Dermis blood vessel endothelial cell (primary cell): ENCODE measurements at places on chromosomes 1 and 21.

- DNase-seq, result peak; percentile 84
Observed at GRCh38 chr1:178037510-178038253, 56.2 kb upstream of the RASAL2 start.

- DNase-seq, result no peak
Observed at GRCh38 chr21:42147386-42148020, 71.4 kb upstream of the ABCG1 start.

DNA sequence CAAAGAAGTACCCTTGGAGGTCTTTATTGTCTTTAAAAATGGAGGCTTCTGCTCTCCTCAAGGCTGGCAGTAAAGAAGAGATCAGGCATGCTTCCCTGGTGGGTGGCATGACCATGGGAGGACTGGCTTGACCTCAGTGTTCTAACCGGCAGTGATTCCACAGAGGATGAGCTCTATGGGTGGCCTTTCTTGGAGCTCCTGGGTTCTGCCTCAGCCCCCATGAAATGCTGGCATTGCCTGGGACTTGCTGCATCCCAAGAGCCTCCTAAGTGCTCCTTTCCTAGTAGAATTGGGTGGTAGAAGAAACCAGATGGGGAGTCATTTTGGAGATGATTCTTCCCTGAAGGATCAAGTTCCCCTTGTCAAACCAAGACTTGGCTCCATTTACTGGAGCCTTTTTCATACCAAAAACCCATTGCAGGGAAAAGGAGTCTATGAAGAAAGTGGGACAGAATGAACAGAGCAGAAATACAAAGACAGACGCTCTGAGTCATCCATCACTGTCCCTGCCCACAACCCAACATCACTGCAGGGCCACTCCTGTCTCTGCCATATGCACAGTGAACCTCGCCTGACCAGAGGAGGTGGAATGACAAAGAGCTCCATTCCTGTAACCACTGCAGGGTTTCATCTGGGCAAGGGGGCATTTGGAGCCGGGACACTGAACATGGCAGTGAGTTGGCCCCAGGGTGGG lies 42.4 kb downstream of the RIMS3 start:
- DNase-seq, result no peak

GRCh38 chr21:45325206-45326168 lies 37.8 kb upstream of the POFUT2 start:
- no peak for DNase-seq

GRCh38 chr1:184051485-184052193 lies at the start of gene TSEN15:
Gene TSEN15, plus strand, starts transcription at chr1:184051730. Its CDS starts 26 bp downstream, at chr1:184051756.
- DNase-seq, result peak; percentile 84

DNA sequence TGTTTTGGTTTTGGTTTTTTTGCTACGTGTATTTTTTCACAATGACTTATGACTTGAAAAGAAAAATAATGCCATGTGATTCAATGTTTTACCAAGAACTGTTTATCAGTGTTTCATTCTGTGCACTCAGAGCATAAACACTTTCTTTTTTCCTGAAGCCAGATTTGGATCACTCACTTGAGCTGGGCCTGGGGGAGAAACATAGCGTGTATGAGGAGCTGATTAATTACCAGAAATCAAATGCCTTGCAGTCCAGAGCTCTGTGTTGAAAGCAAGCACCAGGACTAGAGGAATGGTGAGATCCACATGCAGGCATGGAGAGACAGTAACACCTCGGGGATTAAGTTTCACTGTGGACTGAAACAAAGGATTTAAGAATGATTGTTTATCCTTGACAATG lies 642.1 kb upstream of the ADGRL2 start:
- no peak for DNase-seq

DNA sequence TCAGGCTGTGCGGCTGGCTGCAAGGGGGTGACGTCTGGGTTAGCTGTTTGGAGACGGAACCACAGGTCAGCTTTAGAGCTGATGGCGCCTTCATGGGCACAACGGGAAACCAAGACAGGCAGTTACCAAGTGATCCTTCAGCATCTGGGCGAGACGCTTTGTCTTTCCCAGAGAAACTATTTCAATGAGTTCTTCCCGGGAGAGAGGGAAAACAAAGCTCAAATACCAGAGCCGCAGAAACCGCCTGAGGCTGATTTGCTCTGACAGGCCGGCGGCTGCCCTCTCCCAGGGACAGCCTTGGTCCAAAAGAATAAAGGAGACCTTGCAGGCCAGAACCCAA lies 76.5 kb downstream of the CD58 start:
- DNase-seq, result no peak

GRCh38 chr21:26769613-26770188 lies 75.5 kb downstream of the ADAMTS1 start:
- peak; percentile 61 for DNase-seq

- DNase-seq, result no peak
Observed at GRCh38 chr21:25062061-25062460, 545.2 kb downstream of the MRPL39 start.

DNA sequence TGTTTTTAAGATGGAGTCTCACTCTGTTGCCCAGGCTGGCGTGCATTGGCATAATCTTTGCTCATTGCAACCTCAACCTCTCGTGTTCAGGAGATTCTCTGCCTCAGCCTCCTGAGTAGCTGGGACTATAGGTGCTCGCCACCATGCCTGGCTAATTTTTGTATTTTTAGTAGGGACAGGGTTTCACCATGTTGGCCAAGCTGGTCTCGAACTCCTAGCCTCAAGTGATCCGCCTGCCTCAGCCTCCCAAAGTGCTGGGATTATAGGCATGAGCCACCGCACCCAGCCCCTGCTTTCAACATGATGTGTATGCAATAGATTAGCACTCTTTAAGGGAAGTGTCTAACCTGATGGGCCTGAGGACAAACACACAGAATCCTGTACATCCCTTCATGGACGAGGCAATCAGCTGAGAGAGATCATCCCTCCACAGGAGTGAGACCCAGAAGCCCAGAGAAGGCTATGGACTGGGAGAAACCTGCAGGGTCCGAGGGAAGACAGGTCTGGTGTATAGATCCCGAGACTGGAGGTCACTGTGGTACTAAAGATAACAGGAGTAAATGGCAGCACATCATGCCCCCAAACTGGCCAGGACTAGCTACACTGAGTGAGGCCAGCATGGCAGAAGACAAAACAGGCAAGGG lies 5.6 kb upstream of the DEGS1 start:
- DNase-seq, result no peak

DNA sequence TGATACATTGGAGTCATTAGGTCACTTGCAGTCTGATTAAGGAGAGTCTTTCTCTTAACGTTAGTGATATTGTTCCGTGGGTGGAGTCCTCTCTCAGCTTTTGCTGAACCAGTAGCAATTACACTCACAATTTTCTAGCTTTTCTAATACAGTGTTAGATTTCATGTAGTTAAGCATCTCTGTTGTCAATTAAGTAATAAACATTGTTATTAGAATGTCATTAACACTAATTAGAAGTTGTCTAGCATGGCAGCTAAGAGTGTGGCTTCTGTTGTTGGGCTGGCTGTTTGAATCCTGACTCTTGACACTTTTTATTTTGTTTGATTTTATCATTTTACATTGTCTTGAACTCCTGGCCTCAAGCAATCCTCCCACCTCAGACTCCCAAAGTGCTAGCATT lies 33.4 kb downstream of the FAAH start:
- DNase-seq, result no peak

- DNase-seq, result peak; percentile 68
Observed at GRCh38 chr21:42381347-42381984, 14.4 kb downstream of the TMPRSS3 start.

GRCh38 chr1:24203404-24203803 lies 16.3 kb upstream of the IFNLR1 start:
- no peak for DNase-seq

GRCh38 chr1:81801651-81802456 lies 1.1 kb downstream of the ADGRL2 start:
- DNase-seq, result peak; percentile 66

DNA sequence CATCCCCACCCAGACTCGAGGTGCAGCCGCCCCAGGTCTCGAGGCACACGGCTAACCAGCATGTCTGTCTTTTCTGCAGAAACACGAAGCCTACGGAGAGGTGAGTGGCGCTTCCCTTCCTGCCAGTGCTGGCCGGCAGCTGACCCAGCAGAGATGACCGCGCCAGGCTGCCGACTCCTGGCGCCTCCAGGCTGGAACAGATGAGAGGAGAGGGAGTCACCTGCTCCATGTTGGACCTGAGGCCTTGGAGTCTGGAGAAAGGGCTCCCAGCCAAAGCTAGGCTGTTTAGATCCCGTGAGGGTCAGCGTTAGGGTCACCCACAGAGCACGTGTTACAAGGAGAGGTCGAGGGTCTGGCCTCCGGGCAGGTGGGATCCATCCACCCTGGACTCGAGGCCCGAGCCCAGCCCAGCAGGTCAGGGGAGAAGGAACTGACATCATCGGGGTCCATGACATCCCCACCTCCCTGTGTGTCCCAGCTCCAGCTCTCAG lies 14.9 kb downstream of the COL6A2 start:
- DNase-seq, result no peak

- no peak for DNase-seq
Observed at GRCh38 chr1:223691121-223691520, 21.2 kb upstream of the CAPN2 start.

- DNase-seq, result no peak
Observed at GRCh38 chr1:158071138-158071537, 77.7 kb downstream of the KIRREL1 start.

DNA sequence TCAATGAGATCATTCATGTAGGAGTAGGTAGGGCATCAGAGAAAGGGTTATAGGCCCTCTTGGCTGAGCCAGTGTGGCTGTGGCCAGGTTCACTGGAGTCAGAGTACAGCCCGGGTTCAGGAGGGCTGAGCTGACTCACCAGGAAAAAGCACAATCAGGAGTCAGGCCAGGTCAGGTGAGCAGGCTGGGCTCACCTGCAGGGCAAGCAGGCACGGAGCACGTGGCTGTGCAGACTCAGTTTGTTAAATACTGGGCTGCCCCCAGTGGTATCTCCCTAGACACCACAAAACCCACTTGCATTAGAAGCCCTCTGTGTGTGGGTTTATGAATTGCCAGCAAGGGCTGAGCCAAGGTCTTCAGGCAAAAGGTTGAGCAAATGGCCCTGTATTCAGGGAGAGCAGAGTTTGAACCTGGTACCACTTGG lies 122.1 kb upstream of the SERBP1 start:
- DNase-seq, result no peak

GRCh38 chr1:168598892-168599291 lies 22.5 kb downstream of the XCL1 start:
- no peak for DNase-seq

- no peak for DNase-seq
Observed at GRCh38 chr1:155202731-155203515, 4.8 kb downstream of the THBS3 start.

DNA sequence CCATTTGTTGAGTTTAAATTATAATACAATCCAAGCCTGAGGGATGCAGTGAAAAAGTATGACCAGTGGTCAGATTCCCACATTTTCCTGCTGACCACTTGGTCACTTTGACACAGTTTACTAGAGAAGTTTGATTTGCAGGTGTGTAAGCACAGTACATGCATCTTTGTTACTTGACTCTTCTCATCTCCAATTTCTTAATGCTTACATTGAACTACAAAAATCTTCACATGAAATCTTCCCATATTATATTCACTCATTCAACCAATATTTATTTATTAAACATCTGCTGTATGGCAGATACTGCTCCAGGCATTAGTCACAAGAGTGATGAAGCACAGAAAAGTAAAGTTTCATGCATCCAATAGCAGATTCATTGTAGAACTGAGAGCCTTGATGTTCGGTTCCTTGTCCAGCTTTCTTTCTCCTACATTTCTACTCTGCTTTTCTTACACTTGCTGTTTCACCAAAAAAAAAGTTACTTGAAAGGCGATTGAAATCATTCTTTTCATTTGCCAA lies 211.7 kb downstream of the NFIA start:
- DNase-seq, result no peak

GRCh38 chr21:44923480-44924084 lies 2.9 kb upstream of the ITGB2 start:
- no peak for DNase-seq

- peak; percentile 74 for DNase-seq
Observed at GRCh38 chr1:157993147-157993917, at the start of gene KIRREL1. Gene KIRREL1, plus strand, starts transcription at chr1:157993645. Its CDS starts 32 bp downstream, at chr1:157993677.

DNA sequence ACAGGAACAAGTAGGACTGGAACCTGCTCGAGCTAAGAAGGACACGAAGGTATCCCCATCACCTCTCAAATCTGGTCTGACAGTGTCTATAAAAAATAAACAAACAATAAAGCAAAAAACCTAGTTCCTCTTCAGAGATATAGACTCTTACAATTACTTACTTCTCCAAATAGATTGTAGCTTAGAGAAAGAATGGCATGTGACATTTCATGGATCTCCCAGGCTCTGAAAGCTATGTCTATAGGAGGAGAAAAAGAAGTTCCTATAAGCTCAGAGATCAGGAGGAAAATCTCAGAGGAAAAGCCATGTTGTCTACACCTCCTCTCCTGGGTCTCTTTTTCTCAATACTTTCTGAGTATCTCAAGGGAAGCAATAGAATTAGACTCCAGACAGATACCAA lies 12.3 kb upstream of the OR10J5 start:
- DNase-seq, result no peak

GRCh38 chr1:112371775-112372174 lies 24.2 kb upstream of the CTTNBP2NL start:
- DNase-seq, result no peak

DNA sequence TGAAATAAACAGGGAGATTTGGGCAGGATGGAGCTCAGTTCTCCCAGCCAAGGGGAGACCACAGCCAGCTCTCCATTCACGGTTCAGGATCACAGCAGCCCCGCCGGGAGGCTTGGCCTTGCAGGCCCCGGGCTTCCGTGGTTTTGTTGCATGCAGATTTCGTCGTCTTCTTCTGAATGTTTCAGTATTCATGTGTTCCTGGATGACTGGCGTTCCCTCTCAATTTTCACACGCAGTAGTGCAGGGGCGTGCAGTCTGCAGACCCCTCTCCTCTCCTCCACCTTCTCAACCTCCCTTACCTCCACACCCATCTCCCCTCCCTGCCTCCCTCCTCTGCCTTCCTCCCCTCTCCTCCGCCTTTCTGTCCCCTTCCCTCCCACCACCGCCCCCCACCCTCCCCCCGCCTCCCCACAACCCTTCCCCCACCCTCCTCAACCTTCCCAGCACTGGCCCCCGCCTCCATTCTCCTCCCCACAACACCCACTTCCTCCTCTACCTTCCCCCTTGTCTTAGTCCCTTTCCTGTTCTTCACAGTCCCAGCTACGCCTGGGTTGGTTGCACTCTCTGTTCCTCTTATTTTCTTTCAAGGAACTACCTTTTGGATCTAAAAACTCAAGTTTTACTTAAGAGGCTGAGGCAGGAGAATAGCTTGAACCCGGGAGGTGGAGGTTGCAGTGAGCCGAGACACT lies 8.4 kb upstream of the SLC19A1 start:
- DNase-seq, result peak; percentile 14

- DNase-seq, result no peak
Observed at GRCh38 chr1:201655910-201656309, 117.0 kb downstream of the NAV1 start.

GRCh38 chr1:36961062-36961615 lies 73.2 kb downstream of the GRIK3 start:
- no peak for DNase-seq

DNA sequence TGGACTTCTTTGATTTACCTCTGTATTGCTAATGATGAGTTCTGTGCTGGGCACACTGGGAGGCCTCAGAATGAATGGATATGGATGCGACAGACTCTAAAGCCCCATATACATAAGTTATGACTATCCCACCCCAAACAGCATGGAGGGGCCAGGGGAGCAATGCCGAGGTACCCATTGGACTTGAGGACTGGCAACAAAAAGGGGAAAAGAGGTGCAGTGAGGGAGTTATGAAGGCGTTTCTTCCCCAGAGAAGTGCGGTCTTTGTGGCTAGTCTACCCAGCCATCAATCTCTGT lies 15.2 kb upstream of the CDCA8 start:
- no peak for DNase-seq
